ENCODE measurements at places on chromosomes 1 and 21. TPM values are rescaled to one million over a fixed set of nuclear protein-coding genes. Genes with fewer than 3 reads are reported as not detected.
A peak's percentile ranks its signal among the peaks of the same experiment; 100 is the strongest.

- peaks cover 8% of the 10 kb centered on the region for H3K36me3 ChIP-seq
- DNase-seq: no peak
- no peaks in the 10 kb centered on the region for H3K27me3 ChIP-seq
- H3K4me1 ChIP-seq: peaks cover 4% of the 10 kb centered on the region
- H3K4me3 ChIP-seq: no peak overlapping the region
Observed at GRCh38 chr1:15510611-15511405, 13.2 kb downstream of the CASP9 start.

DNA sequence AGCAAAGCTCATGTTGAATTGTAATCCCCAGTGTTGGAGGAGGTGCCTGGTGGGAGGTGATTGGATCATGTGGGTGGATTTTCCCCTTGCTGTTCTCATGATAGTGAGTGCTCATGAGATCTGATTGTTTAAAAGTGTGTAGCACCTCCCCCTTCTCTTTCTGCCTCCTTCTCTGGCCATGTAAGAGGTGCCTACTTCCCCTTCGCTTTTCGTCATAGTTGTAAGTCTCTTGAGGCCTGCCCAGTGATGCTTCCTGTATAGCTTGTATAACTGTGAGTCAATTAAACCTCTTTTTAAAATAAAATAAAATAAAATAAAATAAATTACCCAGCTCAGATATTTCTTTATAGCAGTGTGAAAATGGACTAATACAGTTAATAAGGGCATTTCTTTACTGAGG, 1025.7 kb downstream of the PLA2G4A start:
- no peaks in the 10 kb centered on the region for H3K4me1 ChIP-seq
- no peak overlapping the region for H3K4me3 ChIP-seq
- H3K36me3 ChIP-seq: no peaks in the 10 kb centered on the region
- H3K27ac ChIP-seq: no peak overlapping the region

DNA sequence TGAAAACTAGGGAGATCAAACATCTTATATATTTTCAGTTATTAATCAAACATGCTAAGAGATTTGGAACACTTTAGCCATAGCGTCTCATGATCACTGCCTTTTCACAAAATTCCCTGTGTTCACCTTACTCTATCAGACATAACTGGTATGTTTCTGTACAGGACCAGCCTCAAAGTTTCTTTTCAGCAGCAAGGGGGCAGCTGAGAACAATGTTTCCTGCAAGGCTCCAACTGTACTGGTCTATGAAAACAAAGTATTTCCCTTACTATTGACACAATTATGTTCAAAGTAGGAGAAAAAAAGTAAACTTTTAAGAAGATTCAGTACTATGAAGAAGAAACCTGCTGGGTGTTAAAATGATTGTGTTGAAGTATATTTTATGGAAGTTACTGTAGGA, 98.5 kb downstream of the ATF6 start:
- H3K4me1 ChIP-seq: no peaks in the 10 kb centered on the region
- peaks cover 4% of the 10 kb centered on the region for H3K36me3 ChIP-seq
- no peak overlapping the region for H3K4me3 ChIP-seq
- no peaks in the 10 kb centered on the region for H3K27me3 ChIP-seq
- no peak overlapping the region for H3K27ac ChIP-seq

DNA sequence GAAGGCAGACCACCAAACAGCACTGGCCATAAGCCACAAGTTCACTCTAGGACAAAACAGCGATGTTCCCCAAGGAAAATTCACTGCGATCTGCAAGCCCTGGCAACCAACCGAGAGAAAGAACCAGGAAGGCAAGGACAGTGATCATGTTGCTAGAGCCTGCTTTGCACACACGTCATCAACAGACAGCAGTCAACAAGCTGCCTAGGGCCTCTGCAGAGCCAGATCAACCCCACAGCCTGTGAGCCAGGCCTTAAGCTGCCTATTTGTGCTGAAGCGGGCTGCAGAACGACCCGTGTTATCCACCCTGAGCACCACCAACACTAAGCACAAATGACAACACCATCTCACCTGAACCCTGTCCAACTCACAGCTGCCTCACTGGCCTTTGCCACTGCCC, 6.2 kb upstream of the YRDC start:
- peaks cover 38% of the 10 kb centered on the region for H3K4me1 ChIP-seq
- H3K36me3 ChIP-seq: peaks cover 34% of the 10 kb centered on the region
- no peak overlapping the region for H3K4me3 ChIP-seq
- H3K27me3 ChIP-seq: no peaks in the 10 kb centered on the region
- no peak for DNase-seq

DNA sequence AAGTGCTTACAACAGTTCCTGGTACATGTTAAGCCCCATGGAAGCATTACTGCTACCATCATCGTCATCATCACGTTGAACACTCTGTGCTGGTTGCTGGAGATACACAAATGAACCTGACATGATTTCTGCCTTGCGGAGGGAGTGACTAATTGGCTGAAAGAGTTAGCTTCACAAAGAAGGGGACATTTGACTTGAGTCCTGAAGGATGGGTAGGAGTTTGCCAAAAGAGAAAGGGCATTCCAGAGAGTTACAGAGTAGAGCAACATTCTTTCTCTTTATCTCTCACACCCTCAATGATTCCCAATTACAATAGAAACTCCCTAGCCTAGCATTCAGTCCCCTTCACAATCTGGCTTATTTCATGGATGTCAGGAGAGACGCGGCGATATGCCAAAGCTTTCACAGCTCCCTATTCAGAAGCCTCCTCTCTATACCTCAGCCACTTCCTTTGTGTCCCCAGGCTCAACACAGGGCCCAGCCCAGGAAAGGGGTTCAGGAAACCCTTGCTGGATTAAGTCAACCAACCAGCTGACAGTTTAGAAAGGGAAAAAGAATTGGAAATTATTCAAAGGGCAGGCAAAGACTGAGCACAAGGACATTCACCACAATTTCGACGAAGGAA, 38.0 kb downstream of the SLC1A7 start:
- H3K27me3 ChIP-seq: no peaks in the 10 kb centered on the region
- no peak for DNase-seq

GRCh38 chr1:68204977-68205630, 27.2 kb downstream of the WLS start:
- peaks cover 85% of the 10 kb centered on the region for H3K4me1 ChIP-seq
- H3K27me3 ChIP-seq: no peaks in the 10 kb centered on the region
- no peak for DNase-seq
- H3K4me3 ChIP-seq: no peak overlapping the region
- peak overlapping the region; percentile 65 for H3K27ac ChIP-seq

DNA sequence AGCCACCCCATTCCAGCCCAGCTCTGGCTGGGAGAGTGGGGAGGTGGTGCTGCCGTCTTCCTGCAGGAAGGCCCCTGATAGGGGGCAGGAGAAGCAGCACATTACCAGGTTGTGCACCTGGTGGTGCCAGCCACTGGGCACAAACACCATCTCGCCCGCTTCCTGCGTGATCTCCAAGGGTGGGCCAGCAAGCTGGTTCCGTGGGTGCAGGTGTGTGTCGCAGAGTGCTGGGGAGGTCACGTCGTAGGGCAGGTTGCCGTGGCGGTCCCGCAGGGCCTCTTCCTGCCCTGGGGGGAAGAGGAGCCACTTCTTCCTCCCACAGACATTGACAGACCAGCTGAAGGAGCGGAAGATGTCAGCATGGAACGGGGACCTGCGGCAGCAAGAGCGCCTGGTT, 1.8 kb downstream of the JMJD4 start:
- H3K4me1 ChIP-seq: peaks cover 63% of the 10 kb centered on the region
- no peak overlapping the region for H3K4me3 ChIP-seq
- DNase-seq: no peak
- no peak overlapping the region for H3K27ac ChIP-seq

- no peak for DNase-seq
- H3K36me3 ChIP-seq: no peaks in the 10 kb centered on the region
- H3K27me3 ChIP-seq: no peaks in the 10 kb centered on the region
- no peaks in the 10 kb centered on the region for H3K4me1 ChIP-seq
- no peak overlapping the region for H3K27ac ChIP-seq
Observed at GRCh38 chr1:118322331-118322730, 137.3 kb upstream of the SPAG17 start.

DNA sequence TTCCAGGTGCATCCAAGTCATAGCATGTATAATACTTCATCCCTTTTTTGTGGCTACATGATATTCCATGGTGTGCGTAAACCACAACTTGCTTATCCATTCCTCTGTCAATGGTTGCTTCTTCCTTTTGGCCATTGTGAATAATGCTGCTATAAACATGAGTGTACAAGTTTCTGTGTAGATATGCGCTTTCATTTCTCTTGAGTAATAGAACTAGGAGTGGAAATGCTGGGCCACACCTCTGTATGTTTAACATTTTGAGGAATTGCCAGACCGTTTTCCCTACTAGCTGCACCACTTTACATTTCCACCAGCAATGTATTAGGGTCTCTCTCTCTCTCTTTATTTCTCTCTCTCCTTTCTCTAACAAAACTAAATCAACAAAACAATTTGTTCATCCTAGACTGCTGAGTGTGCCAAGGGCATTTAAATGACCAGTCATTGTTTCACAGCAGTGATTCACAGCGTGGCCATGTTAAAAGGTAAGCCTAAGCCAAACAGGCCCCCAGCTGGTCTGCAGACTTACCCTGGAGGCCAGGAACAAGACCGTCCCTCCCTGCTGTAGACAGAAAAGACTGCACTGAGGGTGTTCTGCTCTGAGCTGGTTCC, 53.2 kb upstream of the LYST start:
- H3K27me3 ChIP-seq: no peaks in the 10 kb centered on the region
- peaks cover 44% of the 10 kb centered on the region for H3K4me1 ChIP-seq
- no peak for DNase-seq
- peak overlapping the region; percentile 13 for H3K27ac ChIP-seq

DNA sequence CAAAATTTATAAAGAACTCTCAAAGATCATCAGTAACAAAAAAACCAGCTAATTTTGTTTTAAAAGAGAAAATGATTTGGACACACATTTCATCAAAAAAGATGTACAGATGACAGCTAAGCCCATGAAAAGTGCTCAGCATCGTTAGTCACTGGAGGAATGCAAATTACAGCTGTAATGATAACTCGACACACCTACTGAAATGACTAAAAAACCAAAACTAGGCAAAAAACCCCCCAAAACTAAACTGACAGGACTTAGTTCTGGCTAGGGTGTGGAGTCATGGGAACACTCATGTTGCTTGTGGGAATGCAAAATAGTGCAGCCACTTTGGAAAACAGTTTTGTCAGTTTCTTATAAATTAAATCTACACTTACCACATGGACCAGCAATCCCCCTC, 59.5 kb downstream of the CNIH3 start:
- H3K4me1 ChIP-seq: no peaks in the 10 kb centered on the region
- no peaks in the 10 kb centered on the region for H3K36me3 ChIP-seq
- DNase-seq: no peak
- H3K27ac ChIP-seq: no peak overlapping the region

- peaks cover 22% of the 10 kb centered on the region for H3K4me1 ChIP-seq
- no peaks in the 10 kb centered on the region for H3K27me3 ChIP-seq
- DNase-seq: no peak
- no peak overlapping the region for H3K27ac ChIP-seq
Observed at GRCh38 chr1:30715216-30715615, 8.2 kb downstream of the MATN1 start.

DNA sequence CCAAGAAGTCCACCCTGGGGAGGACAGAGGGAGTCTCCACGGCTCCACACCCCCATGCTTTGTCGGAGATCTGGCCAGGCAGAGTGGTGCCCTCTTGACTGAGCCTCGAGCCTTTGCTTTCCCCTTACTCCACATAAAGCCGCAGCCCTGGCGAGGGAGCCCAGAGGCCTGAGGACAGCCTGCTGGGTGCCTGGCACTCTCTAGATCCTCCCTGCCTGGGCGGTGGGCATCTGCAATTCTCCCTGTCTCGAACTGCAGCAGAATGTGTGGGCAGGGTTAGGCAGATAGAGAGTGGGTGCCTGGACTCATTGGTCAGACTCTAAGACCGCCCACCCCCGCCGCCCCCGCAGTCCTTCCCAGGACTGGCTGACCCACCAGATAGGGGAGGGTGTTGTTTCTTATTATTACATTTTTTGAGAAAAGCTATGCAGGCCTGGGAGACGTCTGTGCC, 13.9 kb downstream of the EPHX1 start:
- peaks cover 42% of the 10 kb centered on the region for H3K4me1 ChIP-seq
- no peak overlapping the region for H3K27ac ChIP-seq
- H3K27me3 ChIP-seq: no peaks in the 10 kb centered on the region
- DNase-seq: no peak
- H3K36me3 ChIP-seq: peaks cover 26% of the 10 kb centered on the region
- H3K4me3 ChIP-seq: no peak overlapping the region

DNA sequence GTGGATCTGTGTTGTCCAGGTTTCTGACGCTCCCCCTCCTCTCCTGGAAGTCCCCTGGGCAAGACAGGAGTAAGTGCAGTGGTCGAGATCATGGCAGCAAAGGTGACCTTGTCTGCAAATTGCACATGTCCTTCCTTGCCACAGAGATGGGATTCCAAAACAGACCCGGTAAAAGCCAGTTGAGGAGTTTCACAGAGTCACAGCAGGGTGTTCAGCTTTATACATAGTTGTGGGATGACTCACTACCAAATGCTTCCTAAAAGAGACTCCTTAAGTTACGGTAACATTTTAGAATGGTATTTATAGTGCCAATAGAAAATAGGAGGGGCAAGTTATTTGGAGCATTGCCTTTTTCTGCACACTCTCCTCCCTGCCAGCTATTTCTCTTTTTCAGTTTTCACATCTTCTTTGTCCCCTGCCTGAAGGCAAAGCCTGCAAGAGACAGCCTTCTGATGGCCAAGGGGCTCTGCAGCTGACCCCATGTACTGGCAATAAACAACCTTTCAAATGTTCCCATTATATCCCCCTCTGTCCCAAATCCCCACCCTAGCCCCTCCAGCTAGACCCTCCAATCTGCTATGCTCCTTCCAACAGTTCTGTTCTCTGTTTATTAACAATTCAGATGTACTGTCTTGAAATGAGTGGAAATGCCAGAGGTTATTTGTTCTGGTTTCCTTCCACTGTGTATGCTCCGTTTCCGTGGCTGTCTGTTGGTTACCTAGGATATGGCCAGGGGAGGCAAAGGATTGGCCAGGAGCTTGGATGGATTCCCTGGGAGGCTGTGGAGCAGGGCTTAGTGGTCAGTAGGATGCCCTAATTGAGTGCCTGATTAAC, 115.0 kb downstream of the TGFB2 start:
- H3K4me1 ChIP-seq: peaks cover 39% of the 10 kb centered on the region
- no peaks in the 10 kb centered on the region for H3K27me3 ChIP-seq
- no peaks in the 10 kb centered on the region for H3K36me3 ChIP-seq
- no peak for DNase-seq
- H3K4me3 ChIP-seq: peak overlapping the region; percentile 2

GRCh38 chr1:230858918-230859729, 9.2 kb downstream of the C1orf198 start:
- H3K27me3 ChIP-seq: no peaks in the 10 kb centered on the region
- no peak overlapping the region for H3K4me3 ChIP-seq
- DNase-seq: no peak
- no peak overlapping the region for H3K27ac ChIP-seq

- no peaks in the 10 kb centered on the region for H3K4me1 ChIP-seq
- H3K36me3 ChIP-seq: peaks cover 15% of the 10 kb centered on the region
- no peak for DNase-seq
- H3K4me3 ChIP-seq: no peak overlapping the region
Observed at GRCh38 chr1:230957580-230957989, 21.1 kb downstream of the TTC13 start.

GRCh38 chr1:220943319-220943996, 64.2 kb downstream of the HLX start:
- no peaks in the 10 kb centered on the region for H3K4me1 ChIP-seq
- H3K27me3 ChIP-seq: no peaks in the 10 kb centered on the region
- H3K27ac ChIP-seq: no peak overlapping the region
- H3K4me3 ChIP-seq: no peak overlapping the region
- no peak for DNase-seq

The DRAXIN gene
- 0.06 TPM for total RNA-seq

The RYR2 gene
- 29.8 TPM for total RNA-seq

The SGIP1 gene
- 13.0 TPM for total RNA-seq

The ERVH48-1 gene
- not detected for total RNA-seq

The TMPRSS2 gene
- total RNA-seq: not detected

The KCNJ10 gene
- total RNA-seq: not detected

The TMEM61 gene
- total RNA-seq: 0.66 TPM
